ENCODE measurements at places on chromosomes 6 and 20.
A peak's percentile ranks its signal among the peaks of the same experiment; 100 is the strongest.

- peak; percentile 44 for DNase-seq
Measured at GRCh38 chr6:157034436-157035230, 257.5 kb downstream of the ARID1B start.

- DNase-seq = peak; percentile 41
Measured at GRCh38 chr6:28258877-28259777, at the start of gene NKAPL. Gene NKAPL, plus strand, starts transcription at chr6:28259297. Its CDS starts 75 bp downstream, at chr6:28259372.

- DNase-seq = no peak
Measured at GRCh38 chr6:37538107-37538506, 38.4 kb upstream of the CCDC167 start.

DNA sequence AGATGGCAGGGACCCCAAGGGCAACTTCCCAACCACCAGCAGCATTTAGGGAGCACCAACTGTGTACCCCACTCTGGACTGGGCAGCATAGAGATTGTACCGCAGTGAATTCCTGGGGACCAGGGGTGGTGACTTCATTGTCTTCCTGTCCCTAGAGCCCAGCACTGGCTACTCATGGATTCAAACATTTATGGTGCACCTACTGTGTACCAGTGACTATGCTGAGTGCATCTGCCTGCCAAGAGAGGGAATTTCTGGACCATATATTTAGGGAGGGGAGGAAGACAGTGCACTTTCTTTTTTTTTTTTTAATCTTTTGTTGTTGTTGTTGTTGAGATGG, 55.3 kb downstream of the UBE2V1 start:
- DNase-seq = no peak

- no peak for DNase-seq
Measured at GRCh38 chr6:135173242-135173988, 7.7 kb upstream of the MYB start.

DNA sequence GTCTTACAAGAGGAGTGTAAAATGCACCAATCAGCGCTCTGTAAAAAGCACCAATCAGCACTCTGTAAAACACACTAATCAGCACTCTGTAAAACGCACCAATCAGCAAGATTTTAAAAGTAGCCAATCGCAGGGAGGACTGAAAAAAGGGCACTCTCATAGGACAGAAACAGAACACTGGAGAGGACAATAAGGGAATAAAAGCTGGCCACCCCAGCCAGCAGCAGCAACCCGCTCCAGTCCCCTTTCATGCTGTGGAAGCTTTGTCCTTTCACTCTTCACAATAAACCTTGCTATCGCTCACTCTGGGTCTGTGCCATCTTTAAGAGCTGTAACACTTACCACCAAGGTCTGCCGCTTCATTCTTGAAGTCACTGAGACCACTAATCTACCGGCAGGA, 1.7 kb upstream of the AIG1 start:
- DNase-seq = no peak

- DNase-seq = no peak
Measured at GRCh38 chr6:73177221-73177944, 47.9 kb downstream of the KHDC1L start.

DNA sequence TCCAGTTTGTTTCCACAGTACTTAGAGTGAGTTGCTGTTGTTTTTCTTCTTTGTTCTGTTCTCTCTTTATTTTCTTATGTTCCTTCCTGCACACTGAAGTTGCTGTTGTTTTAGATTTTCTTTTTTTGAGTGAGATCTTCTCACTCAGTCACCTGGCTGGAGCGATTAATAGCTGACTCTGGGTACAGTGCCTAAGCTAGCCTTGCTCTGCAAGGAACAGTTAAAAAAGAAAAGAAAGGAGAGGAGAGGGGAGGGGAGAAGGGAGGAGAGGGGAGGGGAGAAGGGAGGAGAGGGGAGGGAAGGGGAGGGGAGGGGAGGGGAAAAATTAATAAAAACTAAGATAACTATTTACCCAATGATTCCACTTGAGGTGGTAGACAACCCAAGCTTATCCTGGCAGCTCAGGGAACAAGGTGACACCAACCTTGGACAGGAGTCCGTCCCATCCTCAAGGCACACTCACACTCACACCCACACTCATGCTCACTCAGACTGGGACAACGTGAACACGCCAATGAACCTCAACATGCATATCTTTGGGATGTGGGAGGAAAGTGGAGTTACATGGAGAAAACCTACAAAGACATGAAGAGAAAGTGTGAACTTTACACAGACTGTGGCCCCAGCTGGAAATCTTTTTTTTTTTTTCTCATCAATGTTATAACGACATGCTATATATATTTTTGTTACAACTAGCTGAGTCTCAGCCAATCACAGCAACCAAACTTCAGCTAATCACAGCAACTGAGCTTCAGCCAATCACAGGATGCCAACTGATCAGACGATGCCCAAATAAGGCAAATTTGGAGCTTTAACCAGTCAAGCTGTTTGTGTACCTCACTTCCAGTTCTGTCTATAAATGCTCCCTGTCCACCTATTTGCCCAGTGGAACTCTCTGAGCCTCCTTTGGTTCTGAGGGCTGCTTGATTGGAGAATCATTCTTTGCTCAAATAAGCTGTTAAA, 124.1 kb downstream of the SGK1 start:
- no peak for DNase-seq

GRCh38 chr6:128597004-128597403, 76.6 kb upstream of the PTPRK start:
- DNase-seq = no peak

DNA sequence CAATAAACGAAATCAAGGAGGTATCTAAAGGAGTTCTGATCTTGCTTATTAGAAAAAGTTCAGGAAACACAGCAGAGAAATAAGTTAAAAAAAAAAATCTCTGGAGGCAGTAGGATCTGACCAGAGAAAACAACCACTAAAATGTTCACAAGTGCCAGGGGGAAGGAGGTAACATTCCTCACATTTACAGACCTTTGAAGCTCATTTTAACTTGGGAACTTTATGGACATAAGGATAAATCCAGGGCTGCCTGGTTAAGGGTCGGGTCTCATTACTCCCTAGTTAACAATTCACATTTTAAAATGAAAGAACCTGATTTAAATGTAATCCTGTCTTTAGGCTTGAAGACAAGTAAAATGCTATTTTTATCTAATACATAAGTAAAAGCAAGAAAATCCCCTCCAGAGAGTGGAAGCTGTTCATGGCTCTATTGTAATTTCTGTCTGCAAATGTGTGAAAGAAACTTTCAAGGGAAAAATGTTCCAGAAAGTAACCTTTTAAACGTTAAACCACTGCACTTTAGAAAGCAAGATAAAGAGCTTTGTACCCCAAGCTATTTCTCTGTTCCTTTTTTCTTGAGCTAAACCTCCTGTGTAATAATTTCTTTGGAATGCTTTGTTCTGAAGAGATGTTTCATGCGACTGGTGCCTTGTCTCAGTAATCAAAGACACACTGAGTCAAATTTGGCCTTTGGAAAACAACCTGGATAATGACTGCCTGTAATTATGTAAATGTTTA, 38.2 kb downstream of the MYLIP start:
- DNase-seq = no peak

DNA sequence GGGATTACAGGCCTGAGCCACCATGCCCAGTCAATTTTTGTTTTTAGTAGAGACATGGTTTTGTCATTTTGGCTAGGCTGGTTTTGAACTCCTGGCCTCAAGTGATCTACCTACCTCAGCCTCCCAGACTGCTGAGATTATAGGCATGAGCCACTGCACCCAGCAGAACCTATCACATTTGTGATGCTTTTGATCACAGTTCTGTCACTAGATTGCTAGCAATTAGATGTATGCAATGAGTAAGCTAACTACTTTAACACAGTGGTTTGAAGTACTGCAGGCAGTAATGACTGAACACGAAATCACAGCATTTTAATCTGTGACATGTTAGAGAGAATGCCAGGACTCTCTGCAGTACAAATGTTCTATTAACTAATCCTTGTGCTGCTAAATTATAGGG, 19.6 kb upstream of the SAMHD1 start:
- DNase-seq = no peak

DNA sequence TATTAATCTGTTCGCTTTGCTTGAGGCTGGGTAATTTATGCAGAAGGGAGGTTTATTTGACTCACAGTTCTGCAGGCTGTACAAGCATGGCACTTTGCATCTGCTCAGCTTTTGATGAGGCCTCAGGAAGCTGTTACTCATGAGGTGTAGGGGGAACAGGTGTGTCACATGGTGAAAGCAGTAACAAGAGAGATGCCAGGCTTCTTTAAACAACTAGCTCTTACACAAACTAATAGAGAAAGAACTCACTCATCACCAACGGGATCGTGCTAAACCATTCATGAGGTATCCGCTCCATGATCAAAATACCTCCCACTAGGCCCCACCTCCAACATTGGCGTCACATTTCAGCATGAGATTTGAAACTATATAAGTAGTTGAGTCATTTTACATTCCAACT, 34.4 kb upstream of the GCLC start:
- DNase-seq = no peak

GRCh38 chr6:397604-398003, 6.1 kb downstream of the IRF4 start:
- DNase-seq = no peak

- no peak for DNase-seq
Measured at GRCh38 chr6:93177438-93177837, 241.9 kb downstream of the EPHA7 start.

DNA sequence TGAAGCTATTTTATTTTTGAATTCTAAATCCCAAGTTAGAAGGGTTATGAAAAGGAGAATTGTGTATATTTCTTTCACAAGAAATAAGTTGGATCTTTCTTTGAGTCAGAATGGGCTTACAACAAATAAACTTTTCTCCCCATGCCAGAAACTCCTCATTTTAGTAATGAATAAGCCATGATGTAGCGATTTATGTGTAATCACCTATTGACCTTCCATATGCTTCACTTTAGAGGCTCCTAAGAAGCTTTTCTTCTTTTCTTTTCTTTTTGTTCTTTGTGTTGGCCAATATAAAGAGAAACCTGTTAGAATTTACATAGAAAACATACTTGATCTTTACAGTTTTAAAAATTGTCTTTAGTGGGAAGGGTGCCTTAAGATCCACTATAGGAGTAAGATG, 370.2 kb downstream of the UTRN start:
- DNase-seq = no peak

- no peak for DNase-seq
Measured at GRCh38 chr20:33506576-33506975, 16.7 kb downstream of the CBFA2T2 start.

GRCh38 chr20:63697357-63697867, 960 bp downstream of the TNFRSF6B start:
- DNase-seq = no peak

- DNase-seq = no peak
Measured at GRCh38 chr6:93684339-93684738, 265.0 kb upstream of the EPHA7 start.
